ENCODE measurements at places on chromosomes 7 and 10.

DNA sequence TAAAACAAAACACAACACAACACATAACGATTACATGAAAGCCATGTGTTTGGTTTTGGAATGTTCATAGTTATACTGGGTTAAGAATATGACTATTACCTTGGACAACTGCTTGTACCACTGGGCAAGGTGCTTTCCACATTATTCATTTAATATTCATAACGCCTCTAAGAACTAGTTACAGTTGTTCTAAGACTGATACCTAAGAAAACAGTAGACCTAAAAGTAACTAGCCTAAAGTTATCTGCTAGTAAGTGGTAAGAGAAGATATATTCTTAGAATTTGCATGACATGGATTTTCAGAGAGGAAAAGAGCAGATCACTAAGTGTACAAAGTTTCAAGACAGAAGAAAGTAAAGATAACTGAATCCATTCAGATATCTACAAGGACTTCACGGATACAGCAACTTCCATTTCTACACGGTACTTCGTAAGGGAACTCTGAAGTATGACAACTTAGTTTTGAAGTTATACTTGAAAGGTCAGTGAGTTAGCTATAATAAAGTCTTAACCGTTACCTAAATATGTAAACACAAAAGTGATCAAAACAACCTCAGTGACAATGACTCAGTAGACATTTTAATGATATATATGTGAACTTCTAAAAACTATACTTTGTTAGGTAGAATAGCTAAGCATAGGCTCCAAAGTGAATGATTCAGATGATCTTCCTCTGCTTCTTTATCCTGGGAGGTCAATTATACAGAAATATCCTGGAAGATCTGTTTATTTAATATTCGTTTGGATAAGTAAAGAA, 65.1 kb downstream of the MINDY3 start:
- DNase-seq: no peak

DNA sequence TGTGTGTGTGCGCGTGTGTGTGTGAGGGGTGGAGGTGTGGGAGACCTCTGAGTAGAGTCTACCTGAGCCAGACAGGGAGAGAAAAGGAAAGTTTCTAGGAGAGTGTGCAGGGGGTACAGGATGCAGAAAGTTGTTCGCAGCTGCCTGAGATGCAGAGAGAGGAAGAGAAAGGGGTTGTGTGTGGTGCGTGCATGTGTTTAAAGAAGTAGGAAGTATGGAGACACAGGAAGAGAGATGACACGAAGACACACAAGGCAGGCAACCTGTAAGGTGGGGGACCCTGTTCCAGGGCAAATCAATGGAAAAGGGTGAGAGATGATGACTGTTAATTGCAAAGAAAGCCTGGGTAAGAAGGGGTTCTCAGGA, 52.2 kb downstream of the C10orf105 start:
- DNase-seq: no peak

- no peak for DNase-seq
Observed at GRCh38 chr7:88015309-88015708, 81.3 kb downstream of the ADAM22 start.

DNA sequence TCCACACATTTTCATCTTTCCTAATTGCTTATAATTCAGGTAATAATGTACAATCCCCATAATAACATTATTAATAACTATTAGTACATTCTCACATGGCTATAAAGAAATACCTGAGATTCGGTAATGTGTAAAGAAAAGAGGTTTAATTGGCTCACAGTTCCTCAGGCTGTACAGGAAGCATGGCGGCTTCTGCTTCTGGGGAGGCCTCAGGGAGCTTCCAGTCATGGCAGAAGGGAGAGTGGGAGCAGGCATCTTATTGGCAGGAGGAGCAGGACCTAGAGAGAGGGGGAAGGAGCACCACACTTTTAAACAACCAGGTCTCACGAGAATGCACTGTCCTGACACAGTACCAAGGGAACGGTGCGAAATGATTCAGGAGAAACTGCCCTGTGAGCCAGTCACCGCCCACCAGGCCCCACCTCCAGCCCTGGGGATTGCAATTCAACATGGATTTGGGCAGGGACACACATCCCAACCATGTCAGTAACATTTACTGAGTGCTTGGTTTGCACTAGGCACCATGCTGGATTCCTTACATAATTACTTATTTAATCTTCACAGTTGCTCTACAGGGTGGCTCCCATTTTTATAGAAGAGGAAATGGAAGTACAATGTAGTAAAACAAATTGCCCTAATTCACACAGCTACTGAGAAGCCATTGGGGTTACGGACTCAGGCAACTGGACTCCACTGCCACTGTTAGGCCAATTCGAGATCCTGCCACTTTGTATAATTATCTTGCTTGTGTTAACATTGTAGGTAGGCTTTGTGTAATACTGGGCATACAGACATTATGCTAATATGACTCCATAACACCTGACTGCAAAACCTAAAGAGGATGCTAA, 8.7 kb upstream of the ESYT2 start:
- no peak for DNase-seq

- no peak for DNase-seq
Observed at GRCh38 chr7:158842486-158842885, 13.2 kb upstream of the ESYT2 start.

GRCh38 chr10:92740762-92741161, 51.0 kb downstream of the HHEX start:
- DNase-seq: no peak

DNA sequence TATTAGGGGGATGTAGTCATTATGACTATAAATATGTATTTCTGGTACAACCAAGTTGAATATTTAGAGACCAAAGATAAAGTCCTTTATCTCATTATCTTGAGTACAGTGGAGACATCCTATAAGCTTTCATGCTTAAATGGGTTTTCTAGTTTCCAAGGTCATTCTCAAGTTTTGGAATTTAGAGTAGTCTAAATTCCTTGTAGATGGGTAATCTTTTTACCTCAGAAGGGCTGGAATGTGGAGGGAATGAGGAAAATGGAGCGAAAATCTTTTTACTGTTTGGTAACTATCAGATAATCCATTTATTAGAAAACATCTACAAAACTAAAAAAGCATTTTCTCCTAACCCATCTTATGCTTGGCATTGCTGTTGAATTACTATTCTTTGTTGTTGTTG, 181.3 kb downstream of the RNF133 start:
- no peak for DNase-seq

GRCh38 chr10:64394744-64395143, 873.5 kb downstream of the REEP3 start:
- no peak for DNase-seq

DNA sequence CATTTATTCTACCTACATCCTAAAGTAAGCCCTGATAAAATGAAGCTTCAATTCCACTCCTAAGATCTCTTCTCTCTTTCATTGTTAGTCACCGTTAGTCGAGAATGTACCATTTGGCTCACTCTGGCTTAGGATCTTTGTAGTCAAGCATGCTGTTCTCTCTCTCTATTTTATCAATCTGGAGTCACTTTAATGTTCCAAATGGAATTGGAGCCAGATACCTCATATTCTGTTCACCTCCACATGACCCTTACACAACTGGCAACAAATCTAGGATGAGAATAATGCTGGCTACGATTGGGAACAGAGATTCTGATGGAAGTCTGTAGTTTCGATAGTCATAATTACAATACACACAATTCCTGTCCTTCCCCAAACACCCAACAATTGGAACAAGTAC, 213.7 kb downstream of the TWIST1 start:
- DNase-seq: no peak

DNA sequence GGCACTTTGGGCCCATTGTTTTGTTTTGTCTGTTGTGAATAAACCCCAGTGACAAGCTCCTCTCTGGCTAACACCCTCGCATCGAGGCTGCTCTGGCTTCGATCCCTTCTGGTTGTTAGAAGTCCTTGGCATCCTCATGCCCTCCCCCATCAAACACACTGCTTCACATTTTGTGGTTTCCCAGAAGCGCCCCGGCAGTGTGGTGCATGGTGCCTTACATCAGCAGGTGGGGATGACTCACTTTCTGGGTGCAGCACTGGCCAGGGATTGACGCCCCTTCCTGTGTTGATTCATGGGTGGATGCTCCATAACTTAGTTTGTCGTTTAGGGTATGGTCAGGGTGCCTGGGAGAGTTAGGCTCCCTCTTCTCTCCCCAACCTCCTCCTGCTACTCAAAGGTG, 51.4 kb downstream of the PLPP4 start:
- DNase-seq: no peak

DNA sequence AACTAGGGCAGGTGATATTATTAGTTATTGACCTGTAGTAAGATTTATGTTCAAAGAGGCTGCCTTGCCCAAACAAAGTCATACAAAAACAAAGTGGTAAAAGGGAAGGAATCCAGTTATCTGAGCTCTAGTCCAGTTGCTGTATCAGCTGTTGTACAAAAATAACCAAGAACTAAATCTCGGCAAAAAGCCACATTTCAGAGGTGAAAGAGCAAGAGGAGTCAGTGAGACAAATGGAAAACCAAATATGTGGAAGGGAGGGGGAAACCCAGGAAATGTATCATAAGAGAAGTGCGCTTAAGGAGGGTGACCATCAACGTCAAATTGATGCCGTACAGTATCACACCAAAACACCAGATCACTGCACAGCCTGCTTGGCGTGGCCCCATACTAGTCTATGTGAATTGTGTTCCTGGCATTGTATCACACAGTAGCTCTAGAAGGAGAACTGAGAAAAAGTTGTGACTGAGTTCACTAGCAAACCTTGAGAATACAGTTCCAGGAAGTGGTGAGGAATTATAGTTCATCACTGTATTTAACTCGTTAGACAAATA, 6.4 kb downstream of the AGBL3 start:
- DNase-seq: peak; percentile 7

GRCh38 chr10:86313621-86314041, 53.0 kb downstream of the GRID1 start:
- DNase-seq: no peak

DNA sequence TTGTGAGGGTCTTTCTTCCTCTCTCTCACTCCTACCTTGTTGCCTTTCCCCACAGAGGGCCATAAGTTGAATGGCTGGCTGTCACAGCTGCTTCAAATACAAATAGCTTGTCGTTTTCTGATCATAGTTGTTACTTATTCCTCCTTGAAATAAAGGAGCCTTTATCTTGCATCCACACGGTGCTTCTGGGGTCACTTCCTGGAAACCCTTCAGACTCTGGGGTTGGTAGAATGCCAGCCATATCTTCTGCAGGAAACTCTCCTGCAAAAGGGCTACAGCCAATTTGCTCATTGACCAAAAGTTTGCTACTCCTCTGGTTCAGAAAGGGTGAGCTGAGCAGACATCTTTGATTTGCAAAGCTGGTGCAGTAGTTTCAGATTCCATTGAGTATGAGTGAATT, 70.4 kb downstream of the FAM185A start:
- DNase-seq: no peak
